ENCODE measurements at places on chromosomes 16 and 17.

DNA sequence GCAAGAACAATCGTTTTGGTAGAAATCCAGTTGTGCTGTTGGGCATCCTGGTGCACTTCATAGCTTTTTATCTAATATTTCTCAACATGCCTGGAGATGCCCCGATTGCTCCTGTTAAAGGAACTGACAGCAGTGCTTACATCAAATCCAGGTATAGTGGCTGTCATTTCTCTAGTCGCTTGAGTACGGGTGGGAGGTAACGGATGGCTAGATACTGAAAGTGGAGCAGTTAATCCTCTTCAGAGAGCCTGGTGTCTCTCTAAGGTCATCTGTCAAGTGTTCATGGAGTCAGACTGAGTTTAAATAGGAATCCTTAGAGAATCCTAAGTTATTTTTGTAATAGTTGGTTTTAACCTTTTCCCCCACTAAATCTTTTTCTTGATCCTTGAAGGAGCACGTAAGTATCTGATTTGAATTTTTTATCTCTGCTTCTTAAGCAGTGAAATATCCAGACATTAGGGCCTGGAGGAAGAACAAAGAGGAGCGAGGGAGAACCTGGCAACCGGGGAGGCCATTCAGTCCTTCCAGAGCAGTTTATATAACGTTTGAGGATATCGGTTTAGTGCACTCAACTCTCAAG lies 37.2 kb downstream of the MFSD11 start:
- H3K4me3 ChIP-seq = no peak overlapping the region
- H3K27me3 ChIP-seq = no peaks in the 10 kb centered on the region
- no peak for DNase-seq
- H3K27ac ChIP-seq = no peak overlapping the region
- no peaks in the 10 kb centered on the region for H3K4me1 ChIP-seq

DNA sequence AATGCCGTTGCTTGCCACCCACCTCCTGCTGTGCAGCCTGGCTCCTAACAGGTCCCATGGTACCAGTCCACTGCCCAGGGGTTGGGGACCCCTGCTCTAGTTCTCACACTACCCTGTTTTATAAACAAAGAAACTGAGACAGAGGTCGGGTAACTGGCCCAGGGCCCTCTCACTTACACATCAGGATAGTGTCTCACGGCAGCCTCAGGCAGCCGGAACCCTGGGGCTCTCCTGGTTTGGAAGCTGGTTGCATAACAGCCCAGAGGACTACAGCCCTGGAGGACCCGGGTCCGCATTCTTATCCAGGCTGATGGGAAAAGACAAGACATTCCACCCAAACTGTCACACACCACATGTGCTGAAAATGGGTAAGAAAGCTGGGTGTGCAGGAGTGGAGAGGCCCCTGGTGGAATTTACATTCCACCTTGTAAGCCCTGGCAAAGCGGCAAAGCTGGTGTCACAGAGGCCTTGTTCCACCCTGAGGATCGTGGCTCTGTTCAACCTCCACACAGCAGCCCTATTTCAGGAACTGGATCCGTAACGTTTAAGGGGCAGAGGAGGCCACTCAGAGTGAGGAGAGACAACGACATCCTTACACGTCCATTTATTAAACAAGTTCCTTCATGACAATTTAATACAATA lies 9.8 kb downstream of the CMTM3 start:
- peaks cover 35% of the 10 kb centered on the region for H3K4me1 ChIP-seq
- H3K4me3 ChIP-seq = no peak overlapping the region
- H3K36me3 ChIP-seq = peaks cover 51% of the 10 kb centered on the region
- peak overlapping the region; percentile 13 for H3K27ac ChIP-seq
- no peak for DNase-seq
- H3K27me3 ChIP-seq = no peaks in the 10 kb centered on the region

GRCh38 chr17:16378636-16379282 lies 2.1 kb upstream of the UBB start:
- no peak for DNase-seq
- H3K27me3 ChIP-seq = no peaks in the 10 kb centered on the region
- H3K36me3 ChIP-seq = peaks cover 21% of the 10 kb centered on the region
- peaks cover 3% of the 10 kb centered on the region for H3K4me1 ChIP-seq

GRCh38 chr17:48725004-48725287 lies 2.0 kb downstream of the PRAC2 start:
- DNase-seq = peak; percentile 19
- H3K27me3 ChIP-seq = peaks cover 99% of the 10 kb centered on the region
- no peak overlapping the region for H3K4me3 ChIP-seq
- peaks cover 19% of the 10 kb centered on the region for H3K4me1 ChIP-seq
- H3K36me3 ChIP-seq = no peaks in the 10 kb centered on the region
